ENCODE measurements at places on chromosomes 5 and 9. TPM values are rescaled to one million over a fixed set of nuclear protein-coding genes. Genes with fewer than 3 reads are reported as not detected.

PTGS1 gene
- total RNA-seq, result 0.69 TPM

NOL6 gene
- total RNA-seq, result 53.9 TPM

FAM169A gene
- 37.6 TPM for total RNA-seq

ARHGEF37 gene
- 0.26 TPM for total RNA-seq

TAF11L5 gene
- total RNA-seq, result not detected

CARD6 gene
- total RNA-seq, result 0.35 TPM

TRIM7 gene
- total RNA-seq, result 0.07 TPM

DELE1 gene
- total RNA-seq, result 83.1 TPM

- DNase-seq, result no peak
Measured at GRCh38 chr9:99299211-99300102, 77.4 kb downstream of the SEC61B start.

DNA sequence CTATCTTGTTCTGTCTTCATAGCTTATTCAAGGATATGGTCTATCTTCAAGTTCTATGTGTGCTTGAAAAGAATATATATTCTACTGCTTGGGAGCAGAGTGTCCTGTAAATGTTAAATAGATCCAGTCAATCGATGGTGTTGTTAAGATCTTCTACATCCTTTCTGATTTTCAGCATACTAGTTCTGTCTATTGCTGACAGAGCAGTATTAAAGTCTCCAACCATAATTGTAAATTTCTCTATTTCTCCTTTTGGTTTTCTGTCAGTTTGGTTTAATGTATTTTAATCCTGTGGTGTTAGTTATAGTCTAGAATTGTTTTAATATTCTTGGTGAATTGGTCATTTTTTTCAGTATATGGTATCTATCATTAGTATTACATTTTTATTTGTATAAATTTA is 124.0 kb upstream of the COX7C start:
- DNase-seq, result no peak

- no peak for DNase-seq
Measured at GRCh38 chr5:127608077-127608660, 40.7 kb upstream of the CTXN3 start.

- no peak for DNase-seq
Measured at GRCh38 chr9:95741631-95742030, 133.9 kb upstream of the ERCC6L2 start.

GRCh38 chr9:111301195-111301594 is 28.8 kb downstream of the OR2K2 start:
- no peak for DNase-seq

GRCh38 chr5:149201121-149201637 is 59.9 kb downstream of the ABLIM3 start:
- DNase-seq, result no peak

- no peak for DNase-seq
Measured at GRCh38 chr9:9945966-9946365, 666.8 kb downstream of the PTPRD start.

DNA sequence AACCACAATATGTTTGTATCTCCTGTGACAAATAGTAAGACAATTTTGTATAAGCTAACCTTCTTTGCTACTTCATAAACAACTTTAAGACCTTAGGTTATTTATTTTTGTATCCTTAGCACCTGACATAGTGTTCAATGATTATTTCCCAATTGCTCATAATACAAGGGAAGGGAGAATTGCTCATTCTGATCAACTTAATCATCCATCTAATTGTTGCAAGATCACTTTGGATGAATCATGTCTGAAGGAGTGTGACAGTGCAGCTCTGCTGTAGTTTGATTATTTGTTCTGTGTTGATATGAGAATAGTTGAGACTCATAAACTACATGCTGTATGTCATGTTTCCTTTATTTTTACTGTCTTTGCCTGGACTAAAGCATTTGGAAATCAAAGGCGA is 721.3 kb upstream of the SEMA6A start:
- no peak for DNase-seq

- no peak for DNase-seq
Measured at GRCh38 chr9:89139455-89139854, 39.2 kb downstream of the SHC3 start.

DNA sequence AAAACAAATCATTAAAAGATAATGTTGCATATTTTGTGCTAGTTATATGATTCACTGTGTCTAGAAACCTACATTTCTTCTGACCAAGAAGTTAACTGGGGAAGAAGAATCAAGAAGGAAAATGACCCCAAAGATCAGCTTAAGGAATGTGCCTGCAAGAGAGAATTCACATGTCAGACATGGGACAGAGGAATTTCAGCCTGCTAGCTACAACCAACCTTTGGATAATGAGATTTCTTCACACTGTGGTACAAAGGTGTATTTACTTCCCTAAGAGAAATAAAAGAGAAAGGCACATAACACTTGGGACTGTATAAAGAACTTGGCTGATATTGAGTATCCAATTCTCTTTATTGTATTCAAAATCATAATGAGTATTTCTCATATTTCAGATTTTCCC is 39.6 kb upstream of the ELL2 start:
- no peak for DNase-seq

- no peak for DNase-seq
Measured at GRCh38 chr9:92965061-92965758, 17.9 kb downstream of the FGD3 start.

DNA sequence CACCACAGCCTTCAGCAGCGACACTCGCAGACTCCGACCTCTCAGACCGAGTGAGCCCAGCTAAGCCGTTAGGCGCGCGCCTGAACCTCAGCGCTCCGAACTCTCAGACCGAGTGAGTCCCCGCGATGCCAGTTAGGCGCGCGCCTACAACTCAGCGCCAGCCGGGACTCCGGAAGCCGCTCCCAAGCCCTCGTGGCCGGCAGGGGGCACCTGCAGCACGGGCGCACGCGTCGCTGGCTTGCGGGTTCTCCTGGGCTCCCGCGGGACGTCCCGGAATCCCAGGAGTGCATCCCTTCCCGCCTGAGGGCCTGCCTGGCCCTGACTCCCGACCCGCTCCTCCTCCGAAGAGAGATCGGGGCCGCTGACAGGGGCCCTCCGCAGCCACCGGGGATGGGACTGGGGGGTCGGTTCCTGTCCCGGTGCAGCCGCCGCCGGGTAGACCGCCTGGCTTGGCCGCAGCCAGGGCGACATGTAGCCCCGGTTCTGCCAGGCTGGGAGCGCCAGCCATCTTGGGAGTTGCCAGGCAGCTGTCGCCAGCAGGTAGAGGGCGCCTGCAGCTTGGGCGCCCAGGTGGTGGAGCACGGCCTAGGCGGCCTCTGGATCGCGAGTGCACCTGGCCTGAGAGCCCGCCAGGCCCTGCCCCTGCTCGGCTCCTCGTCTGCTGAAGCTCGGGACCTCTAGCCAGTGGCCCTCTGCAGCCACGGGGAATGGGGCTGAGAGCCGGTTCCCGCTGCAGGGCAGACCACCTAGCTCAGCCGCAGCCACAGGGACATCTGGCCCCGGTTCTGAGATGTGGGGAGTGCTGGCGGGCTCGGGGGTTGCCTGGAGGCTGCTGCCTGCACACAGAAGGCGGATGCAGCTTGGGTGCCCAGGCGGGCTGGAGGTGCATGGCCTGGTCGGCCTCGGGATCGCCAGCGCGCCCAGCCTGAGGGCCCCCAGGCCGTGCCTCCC is at the start of gene ANKRD18A:
ANKRD18A (minus strand) TSS at position 114 of the 951 bp plus-strand sequence. CDS start 311 bp downstream, outside the sequence.
- peak; percentile 89 for DNase-seq

All from H7 (cell line).